Activated naive CD4-positive, alpha-beta T cell (primary cell): ENCODE measurements at places on chromosomes 11 and 22.

- DNase-seq, result no peak
Measured at GRCh38 chr11:116953530-116954285, 116.3 kb upstream of the APOA1 start.

- no peak for DNase-seq
Measured at GRCh38 chr11:88494848-88495247, 157.3 kb upstream of the CTSC start.

- DNase-seq, result no peak
Measured at GRCh38 chr11:13944911-13945425, 17.6 kb upstream of the SPON1 start.

DNA sequence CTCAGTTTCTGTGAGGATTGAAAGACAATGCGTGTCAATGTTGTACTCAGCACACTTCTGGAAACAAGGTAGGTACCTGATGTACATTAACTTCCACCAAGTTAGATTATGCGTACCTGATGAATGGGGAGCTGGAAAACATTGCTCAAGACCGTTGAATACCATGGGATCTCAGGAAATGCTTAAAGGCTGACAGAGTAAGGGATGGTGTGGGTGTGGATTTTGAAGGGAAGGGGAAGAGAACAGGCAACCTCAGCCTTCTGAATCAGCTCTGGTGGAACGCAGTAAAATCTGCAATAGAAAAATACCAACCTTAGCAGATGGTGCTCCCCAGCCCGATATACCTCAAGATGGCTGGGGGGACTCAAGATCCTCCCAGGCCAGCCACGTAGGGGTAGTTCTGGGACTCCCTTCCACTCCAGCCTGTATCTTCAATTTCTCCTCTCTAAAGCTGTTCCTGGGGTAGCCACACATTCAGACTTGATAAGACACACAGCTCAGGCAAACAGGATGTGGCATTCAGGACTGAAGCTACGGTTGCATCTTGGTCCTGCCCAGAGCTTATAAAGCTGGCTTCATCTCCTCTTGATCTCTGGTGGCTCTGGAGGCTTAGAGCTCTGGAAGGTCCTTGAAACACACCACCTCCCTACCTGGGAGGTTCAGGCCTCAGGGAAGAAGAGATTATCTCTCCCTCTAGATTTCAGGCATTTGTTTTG, 111.8 kb downstream of the CTNND1 start:
- no peak for DNase-seq

DNA sequence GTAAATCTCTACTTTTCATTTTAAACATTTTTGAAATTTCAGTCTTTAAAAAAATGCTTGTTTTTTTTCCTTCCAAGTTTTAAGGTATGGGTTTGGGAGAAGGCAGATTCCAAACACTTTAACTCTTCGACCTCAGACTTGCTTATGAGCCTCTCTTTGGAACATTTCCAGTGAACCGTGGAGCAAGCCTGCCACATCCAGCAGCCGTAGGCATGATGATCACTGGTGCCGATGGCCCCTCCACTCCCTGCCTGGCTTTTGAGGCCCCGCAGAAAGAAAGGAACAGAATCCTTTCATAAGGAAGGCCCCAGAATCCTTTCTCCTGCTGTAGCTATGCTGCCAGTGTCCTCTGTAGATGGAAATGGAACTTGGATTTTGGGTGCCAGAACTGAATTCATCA, 50.7 kb downstream of the BMAL1 start:
- DNase-seq, result no peak

DNA sequence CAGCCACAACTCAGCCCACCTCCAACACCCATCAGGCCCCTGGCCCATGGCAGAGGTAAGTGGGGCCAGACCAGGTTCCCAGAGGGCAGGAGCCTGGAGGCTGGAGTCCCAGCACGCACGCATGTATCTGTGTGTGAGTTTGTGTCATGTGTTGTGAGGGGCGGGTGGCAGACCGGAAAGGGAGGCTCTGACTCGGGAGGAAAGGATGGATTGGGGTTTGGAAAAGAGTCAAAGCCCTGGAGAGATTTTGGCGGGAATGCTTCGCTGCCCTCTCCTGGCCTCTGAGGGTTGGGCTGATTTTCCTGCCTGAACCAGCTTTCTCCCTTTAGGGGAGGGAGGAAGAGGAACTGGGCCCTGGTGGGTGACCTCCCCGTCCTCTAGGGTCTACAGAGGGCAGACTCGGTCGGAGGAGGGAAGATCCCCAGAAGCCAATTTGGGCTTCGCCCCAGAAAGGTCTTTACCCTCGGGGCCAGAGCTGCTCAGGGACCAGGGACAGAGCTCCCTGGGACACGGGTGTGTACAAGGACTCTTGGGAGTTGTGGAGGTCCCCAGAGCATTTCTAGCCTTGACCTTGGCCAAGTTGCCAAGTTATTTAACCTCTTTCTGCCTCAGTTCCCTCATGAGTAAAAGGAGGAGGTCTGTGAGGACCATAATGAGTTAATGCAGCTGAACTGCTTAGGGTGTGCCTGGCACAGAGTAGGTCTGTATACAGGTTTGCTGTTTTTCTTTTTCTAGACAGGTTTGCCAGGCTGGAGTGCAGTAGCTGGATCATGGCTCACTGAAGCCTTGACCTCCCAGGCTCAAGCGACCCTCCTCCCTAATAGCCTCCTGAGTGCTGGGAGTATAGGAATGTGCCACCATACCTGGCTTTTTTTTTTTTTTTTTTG, 6.9 kb downstream of the C11orf68 start:
- DNase-seq, result no peak

GRCh38 chr11:15490535-15490934, 375.8 kb downstream of the INSC start:
- no peak for DNase-seq

DNA sequence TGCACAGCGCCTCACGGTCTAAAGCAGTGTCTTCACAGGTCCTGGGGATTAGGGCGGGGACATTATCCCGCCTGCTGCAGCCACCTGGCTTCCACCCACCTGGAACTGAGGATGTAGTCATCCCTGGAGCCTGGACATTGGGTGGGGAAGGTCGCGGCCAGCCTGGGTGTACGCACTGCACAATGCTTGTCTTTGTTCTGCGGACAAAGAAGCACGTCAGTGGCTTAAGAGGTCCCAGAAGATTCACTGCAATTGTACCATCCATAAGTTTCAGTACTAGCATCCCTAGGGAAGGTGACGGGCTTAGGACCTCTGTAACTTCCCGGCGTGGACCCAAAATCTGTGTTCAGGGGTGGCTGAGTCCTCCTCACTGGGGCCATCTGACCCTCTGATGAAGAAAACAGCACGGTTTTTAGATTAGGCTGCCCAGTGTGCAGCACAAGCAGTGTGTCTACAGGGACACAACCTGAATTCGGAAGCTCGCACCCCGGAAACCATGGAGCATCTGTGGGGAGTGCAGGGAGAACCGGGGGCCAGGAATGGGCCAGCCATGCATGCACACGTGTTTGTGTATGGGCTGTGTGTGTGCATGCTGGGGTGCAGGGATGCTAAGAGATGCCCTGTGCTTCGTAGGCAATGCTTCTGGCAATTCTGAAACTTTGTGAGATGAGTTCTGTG, 342.6 kb upstream of the B3GAT1 start:
- DNase-seq, result no peak

DNA sequence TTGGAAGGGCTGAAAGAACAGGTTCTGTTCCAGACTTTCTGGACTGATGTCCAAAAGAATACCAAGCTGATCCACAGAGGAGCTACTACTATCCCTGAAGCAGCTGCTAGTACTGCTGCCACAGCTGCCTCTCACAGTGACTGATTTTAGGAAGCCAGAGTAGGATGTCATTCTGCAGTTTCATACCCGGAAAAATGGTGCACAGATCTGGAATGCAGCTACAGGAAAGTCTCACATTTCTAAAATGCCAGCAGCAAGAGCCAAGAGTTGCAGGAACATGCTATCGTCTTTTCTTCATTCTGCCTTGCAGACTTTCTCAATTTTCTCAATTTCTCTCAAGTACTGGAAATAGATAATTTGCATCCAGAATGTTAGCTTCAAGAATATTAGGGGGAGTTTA, 19.4 kb upstream of the CCDC179 start:
- DNase-seq, result no peak

DNA sequence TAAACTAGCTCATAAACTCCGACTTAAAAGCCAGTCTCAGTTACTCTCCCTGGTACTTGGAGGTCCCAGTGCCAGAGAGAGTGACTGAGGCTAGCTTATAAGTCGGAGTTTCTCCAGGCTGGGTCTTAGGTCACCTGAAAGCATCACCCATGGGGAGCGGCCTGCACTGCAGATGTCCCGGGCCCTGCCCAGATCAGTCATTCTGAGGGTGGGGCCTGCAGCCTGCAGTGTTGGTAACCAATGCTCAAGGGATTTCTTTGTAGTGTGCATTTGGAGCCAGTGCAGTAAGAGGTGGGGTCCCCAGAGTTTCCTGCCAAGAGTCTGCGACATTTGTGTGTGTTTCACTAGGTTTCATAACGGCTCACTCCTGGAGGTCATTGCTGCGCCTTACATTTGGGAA, 14.8 kb downstream of the TAB1 start:
- no peak for DNase-seq

- no peak for DNase-seq
Measured at GRCh38 chr11:407651-408123, 7.1 kb downstream of the SIGIRR start.

- DNase-seq, result no peak
Measured at GRCh38 chr11:123273616-123274015, 78.6 kb upstream of the CLMP start.

DNA sequence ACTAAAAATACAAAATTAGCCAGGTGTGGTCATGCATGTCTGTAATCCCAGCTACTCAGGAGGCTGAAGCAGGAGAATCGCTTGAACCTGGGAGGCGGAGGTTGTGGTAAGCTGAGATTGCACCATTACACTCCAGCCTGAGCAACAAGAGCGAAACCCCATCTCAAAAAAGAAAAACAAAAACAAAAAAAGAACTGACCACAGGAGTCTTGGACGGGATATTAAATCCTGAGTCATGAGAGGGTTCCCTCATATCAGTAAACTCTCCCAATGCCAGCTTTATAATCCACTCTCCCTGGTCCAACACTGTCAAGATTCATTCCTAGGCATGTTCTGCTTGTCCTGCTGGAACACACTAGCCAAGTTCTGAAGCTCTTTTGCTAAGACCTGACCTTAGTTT, 61.5 kb upstream of the EP300 start:
- DNase-seq, result no peak

GRCh38 chr11:92227230-92227814, 2.7 kb downstream of the FAT3 start:
- DNase-seq, result no peak

DNA sequence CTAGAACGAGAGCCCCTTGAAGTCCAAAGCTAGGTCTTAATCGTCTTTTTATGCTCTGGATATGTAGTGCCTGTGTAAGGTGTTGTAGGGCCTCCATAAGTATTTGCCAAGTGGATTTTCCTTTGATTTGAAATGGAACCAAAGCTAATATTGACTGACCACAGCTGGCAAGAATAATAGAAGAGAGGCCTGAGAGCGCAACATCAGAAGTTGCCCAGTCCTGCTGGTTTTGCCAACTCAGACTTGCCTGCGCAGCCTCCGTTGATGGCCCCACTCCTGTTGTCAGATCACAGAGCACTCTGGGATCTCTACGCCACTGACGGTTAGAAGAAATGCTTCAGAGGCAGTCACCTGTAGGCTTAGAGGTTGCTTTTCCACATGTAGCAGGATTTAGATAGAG, 251.2 kb downstream of the TENM4 start:
- DNase-seq, result no peak

- no peak for DNase-seq
Measured at GRCh38 chr22:23606204-23607131, 25.7 kb downstream of the DRICH1 start.

DNA sequence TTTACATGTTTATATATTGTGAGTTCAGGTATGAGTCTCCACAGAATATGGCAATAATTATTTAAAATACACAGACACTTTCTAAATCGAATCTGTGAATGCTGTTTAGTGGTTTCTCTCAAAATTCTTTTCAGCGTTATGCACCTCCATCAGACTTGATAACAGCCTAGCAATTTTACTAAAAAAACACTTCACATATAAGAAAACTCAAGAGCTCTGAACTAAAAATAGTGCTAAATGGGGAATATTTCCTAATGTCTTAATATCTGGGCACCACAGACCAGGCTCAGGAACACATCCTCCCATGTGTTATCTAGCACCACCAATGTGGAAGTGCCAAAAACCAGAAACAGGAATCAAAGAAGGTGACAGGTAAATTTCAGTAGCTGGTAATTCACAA, 47.9 kb downstream of the ARHGAP32 start:
- DNase-seq, result no peak

- peak; percentile 30 for DNase-seq
Measured at GRCh38 chr22:50581950-50582492, 628 bp downstream of the CHKB start.

GRCh38 chr22:22574361-22574760, 15.3 kb upstream of the PRAME start:
- DNase-seq, result no peak

DNA sequence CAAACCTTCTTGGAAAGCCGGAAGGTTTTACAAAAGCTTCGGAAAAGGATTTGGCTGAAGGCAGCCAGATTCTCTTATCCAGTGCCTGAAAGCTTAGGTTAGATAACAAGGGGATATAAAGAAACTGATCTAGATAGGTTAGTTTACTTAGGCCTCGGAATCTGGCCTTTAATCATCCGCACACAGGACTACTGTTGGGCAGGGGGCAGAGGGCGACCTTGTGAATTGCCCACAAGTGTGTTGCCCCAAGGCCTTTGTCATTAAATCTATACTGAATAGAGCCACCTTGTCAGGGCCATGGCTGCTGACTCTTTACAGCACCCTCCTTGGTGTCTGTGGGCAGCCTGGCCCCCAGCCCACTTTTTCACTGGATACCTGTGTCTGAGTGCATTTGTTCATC, 9.7 kb upstream of the MTMR2 start:
- no peak for DNase-seq

DNA sequence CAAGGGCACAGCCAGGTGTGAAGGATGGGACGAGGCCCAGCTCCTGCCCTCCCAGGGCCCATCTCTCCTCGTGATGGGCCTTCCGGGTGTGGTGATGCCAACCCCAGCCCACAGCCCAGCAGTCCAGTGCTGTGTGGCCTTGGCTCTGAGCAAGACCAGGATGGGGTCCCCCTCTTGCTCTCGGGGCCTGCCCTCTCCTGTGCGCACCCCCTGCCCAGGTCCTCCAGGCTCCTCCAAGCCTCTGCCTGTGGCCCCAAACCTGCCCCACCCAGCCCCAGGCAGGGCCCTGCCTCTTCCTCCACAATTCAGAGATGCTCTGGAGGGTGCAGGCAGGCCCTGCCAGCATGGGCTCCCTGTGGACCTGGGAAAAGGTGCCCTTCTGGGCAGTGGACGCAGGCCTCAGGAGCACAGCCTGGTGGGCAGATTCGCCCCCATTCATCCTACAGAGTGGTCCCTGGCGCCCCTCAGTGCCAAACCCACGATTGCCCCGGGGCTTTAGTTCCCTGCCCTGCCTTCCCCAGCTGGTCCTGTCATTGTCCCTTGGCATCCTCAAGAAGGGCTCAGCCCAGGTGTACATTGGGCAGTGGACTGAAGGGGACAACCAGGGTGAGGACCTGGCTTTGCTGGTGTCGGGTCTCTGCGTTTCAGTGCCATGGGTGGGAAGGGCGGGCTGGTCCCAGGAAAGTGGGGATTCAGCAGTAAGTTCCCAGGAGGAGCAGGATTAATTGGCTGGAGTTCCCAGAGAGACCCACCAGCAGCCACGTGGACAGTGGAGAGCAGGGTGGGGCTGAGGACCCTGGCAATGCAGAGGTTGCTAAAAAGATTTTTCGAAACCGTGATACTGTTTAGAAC, 19.8 kb downstream of the EIF1AD start:
- no peak for DNase-seq

GRCh38 chr11:19679952-19680828, 32.4 kb upstream of the NAV2 start:
- no peak for DNase-seq

- DNase-seq, result no peak
Measured at GRCh38 chr22:29062286-29062821, 723 bp upstream of the C22orf31 start.
